ENCODE measurements at places on chromosomes 6 and 20.
A peak's percentile ranks its signal among the peaks of the same experiment; 100 is the strongest.

DNA sequence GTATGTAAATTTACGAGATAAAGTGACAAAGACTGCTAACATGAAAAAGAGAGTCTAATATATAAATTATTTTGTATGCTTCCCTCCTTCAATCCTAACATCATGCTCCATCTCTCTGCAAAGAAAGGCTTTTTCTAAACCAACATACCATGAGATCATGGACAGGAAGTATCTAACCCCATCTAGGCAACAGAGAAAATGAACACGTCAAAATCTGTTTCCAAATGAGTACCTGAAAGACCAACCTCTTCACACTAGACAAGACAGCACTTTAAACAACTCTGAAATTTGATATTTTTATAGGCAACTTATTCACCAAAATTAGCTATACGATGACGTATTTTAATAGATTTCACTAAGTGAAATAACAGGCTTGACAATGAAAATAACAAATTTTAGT is 54.6 kb downstream of the MAN1A1 start:
- DNase-seq, result no peak

DNA sequence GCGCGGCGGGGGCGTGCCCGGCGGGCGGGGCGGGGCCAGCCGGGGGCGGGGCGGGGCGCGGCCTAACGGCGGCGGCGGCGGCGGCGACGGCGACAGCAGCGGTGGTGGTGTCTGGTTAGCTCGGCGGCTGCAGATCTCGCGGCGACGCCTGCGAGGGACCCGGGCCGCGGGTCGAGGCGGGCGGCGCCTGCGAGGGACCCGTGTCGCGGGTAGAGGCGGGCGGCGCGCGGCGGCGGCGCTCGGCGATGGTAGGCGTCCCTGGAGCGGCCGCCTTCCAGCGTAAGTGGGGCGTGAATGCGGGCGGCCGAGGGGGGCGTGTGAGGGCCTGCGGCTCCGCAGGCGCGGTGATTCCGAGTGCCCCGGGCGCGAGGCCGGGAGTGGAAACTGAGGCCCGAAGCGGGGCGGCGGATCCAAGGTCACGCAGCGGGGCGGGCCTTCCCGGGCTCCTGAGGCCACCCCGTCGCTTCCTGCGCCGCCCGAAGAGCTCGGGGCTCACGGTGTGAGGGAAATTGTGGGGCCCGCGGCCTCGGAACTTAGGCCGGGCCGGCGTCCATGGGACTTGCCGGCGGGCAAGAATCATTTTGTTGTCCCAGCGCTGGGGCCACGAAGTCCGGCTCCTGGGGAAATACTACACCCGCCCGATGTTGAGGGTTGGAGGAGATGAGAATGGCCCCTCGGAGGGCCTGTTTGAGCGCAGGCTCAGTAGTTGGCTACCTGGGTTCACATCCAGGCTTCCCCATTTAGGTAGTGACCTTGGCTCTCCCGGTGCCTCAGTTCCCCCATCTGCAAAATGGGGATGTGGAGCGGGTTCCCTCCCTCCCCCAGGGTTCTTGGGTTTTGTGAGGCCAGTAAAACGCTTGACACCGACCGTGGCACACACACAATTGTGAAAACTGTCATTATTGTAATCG is at the start of gene CBFA2T2:
CBFA2T2 (plus strand) TSS at position 74 of the 911 bp plus-strand sequence; CDS start at position 246, 172 bp downstream.
- DNase-seq, result no peak

- no peak for DNase-seq
These were observed 204.7 kb upstream of the SLC35B3 start for GRCh38 chr6:8639928-8640649.

- DNase-seq, result no peak
These were observed 739 bp downstream of the CTSZ start for GRCh38 chr20:59006167-59006863.

DNA sequence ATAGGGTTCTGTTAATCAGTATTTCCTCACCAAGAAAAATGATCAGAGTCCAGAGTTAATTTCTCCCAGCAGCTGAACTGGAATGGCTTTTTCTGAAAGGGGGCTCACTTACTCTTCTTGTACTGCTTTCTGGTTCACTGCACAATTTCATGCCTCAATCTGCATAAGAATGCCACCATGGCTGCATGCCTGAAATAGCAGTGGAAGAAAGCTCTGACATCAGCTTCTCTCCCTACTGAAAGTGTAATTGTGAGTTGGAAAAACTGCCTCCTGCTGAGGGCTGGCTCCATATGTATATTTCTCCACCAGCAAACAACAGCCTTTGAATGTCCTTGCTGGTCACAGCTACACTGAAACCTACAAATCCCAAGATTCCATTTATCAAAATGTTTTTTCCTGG is 1027.2 kb upstream of the GJE1 start:
- no peak for DNase-seq

DNA sequence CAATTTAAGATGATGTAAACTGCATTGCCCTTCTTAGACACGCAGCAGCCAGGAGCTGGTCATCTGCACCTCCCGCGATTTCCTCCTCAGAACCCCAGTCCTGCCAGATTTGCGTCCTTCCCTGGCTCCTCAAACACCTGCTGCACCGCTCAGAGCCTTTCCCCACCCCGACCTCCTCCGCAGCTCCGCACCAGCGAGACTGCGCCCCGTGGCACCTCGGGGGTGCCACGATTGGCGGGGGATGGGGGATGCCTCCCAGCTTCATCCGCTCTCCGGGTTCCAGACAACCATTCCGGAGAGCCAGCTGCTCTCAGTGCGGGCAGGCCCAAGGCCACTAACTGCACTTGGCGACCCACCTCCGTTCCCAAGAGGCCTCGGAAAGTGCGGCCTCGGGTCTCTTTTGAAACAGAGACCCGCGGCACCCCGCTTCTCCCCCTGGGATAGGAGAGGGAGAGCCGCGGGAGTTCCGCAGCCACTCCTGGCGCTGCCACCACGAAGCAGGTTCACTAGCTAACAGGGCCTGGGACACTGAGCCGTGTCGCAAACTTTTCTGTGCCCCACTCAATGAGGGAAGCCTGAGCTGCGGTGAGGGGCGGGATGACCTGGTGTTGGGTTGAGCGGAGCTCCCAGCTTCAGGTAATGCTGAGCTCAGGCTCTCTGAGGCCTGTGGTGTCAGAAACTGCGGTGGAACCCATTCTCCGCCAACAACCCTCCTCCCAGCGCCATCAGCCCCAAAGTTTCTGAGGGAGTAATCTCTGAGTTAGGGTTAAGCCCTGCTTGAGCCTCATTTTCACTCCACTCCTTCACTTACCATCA is 7.3 kb upstream of the TFAP2A start:
- DNase-seq, result no peak

DNA sequence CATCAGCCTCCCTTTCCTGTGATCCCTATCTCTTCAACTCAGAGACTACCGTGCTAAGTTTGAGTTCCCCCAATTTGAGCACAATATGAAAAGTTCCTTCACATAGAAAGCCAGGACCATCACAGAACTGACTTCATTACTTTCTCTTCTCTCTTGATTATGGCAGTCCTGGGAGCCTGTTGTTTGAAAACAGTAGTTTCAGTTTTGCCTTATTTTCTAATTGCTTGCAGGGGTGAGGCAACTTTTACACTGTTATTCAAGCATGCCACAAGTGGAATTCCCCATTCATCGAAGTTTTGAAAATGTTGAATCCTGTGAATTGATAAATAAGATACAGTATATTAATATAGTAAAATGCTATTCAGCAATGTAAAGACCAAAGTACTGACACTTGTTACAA is 569.7 kb upstream of the MARCKS start:
- DNase-seq, result no peak

- DNase-seq, result no peak
These were observed 563.3 kb upstream of the MAP3K7 start for GRCh38 chr6:91149956-91150705.

DNA sequence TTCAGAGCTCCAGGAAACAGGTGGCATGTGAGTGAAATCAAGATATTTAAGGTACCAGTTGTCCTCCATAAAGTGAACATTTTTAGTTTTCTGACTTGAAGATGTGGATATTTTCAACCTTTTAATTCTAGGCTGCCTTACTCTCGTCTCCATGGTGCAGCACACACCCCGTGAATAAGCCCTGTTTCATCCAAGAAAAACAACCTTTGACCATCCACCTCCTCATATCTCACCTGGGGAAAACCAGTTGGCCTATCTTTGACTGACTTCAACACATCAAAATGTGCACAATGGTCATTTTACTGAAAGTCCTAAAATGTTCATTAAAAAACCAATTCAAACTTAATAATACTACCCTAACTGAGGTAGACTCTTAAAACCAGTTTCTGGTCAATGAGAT is 73.8 kb upstream of the CD2AP start:
- DNase-seq, result no peak

DNA sequence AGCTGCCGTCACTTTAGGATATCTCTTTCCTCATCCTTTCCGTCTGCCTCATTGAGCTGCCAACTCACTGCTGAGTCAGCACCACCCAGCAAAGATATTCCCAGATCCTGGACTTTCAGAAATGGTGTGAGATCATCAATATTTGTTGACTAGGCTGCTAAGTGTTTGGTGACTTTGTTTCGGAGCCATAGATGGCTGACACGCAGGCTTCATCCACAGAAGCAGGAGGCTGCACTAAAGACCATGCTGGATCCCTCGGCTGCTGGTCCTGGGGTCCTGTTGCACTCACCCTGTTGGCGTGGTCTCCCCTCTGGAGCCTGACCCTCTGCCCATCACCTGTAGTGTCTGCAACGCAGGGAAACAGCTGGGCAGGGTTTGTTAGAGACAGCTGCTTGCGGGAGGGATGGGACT is 96.5 kb downstream of the ERMARD start:
- no peak for DNase-seq

GRCh38 chr6:74966712-74967111 is 239.1 kb downstream of the COL12A1 start:
- no peak for DNase-seq

GRCh38 chr6:68826501-68826900 is 191.4 kb downstream of the ADGRB3 start:
- no peak for DNase-seq

GRCh38 chr6:93047033-93047432 is 372.3 kb downstream of the EPHA7 start:
- DNase-seq, result no peak

GRCh38 chr20:12130781-12131180 is 213.1 kb downstream of the BTBD3 start:
- no peak for DNase-seq

- DNase-seq, result no peak
These were observed 80.1 kb downstream of the LYRM4 start for GRCh38 chr6:5180636-5181035.

DNA sequence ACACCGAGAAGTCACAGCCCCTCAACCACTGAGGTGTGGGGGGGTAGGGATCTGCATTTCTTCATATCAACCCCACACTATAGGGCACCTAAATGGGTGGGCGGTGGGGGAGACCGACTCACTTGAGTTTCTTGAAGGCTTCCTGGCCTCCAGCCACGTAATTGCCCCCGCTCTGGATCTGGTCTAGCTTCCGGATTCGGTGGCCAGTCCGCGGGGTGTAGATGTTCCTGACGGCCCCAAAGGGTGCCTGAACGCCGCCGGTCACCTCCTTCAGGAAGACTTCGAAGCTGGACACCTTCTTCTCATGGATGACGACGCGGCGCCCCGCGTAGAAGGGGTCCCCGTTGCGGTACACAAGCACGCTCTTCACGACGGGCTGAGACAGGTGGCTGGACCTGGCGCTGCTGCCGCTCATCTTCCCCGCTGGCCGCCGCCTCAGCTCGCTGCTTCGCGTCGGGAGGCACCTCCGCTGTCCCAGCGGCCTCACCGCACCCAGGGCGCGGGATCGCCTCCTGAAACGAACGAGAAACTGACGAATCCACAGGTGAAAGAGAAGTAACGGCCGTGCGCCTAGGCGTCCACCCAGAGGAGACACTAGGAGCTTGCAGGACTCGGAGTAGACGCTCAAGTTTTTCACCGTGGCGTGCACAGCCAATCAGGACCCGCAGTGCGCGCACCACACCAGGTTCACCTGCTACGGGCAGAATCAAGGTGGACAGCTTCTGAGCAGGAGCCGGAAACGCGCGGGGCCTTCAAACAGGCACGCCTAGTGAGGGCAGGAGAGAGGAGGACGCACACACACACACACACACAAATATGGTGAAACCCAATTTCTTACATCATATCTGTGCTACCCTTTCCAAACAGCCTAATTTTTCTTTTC is at the start of gene DCDC2:
DCDC2 (minus strand) TSS at position 724 of the 883 bp plus-strand sequence; CDS start at position 415, 309 bp downstream.
- DNase-seq, result peak; percentile 2

DNA sequence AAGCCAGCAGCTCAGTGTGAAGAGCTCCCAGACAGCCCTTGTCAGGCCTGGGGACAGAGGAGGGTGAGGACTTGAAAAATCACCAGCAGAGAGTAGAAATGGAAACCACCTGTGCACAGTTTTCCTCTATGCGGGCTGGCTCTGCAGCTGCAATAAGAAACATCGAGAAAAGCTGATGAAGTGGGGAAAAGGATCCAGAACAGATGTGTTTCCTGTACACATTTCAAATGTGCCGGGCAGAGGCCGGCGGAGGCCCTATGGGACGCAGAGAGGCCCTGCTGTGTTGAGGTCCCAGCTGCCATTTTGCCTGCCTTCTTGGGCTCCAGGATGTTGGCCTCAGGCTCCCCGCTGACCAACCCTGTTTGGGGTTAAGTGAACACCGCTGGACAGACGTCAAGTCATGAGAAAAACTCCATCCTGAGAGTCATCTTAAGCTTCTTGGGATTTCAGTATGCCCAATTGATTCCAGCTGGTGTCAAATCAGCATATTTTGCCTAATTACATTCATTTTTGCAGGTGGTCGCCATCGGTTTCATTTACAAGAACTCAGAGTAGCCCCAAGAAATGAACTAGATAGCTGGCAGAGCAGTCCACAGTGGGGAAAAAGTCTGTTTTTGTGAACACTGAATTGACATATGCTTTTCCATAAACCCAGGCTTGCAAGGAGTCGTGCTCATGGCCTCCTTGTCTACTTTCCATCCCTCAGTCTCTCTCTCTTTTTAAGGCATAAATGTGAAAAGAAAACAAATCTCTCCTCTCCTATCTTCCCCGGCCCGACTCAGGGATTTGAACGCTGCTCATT is 150.4 kb upstream of the PHACTR3 start:
- DNase-seq, result no peak

GRCh38 chr6:91267246-91267645 is 680.4 kb upstream of the MAP3K7 start:
- no peak for DNase-seq

GRCh38 chr6:155143578-155144106 is 120.2 kb upstream of the CLDN20 start:
- DNase-seq, result no peak

GRCh38 chr6:20919677-20920385 is 385.6 kb downstream of the CDKAL1 start:
- no peak for DNase-seq

- DNase-seq, result no peak
These were observed 1.0 kb downstream of the PXDC1 start for GRCh38 chr6:3750317-3751076.

- no peak for DNase-seq
These were observed 72.1 kb downstream of the ZDHHC14 start for GRCh38 chr6:157453131-157453530.

DNA sequence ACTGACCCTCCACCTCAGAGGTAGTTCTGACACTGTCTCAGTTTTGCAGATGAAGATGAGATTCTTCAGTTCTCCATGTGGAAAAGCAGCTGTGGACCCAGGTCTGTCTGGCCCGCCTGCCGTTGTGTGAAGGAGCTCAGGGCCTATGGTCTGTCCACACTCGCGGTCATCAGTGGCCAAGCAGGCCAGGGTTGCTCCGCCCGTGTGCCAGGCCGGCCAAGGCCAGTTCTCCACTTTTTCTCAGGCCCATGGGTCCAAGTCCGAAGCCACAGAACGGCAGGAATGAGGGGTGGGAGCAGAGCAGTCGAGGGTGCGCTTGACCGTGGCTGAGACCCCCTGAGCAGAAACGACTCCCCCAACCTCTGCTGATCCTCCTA is 8.6 kb upstream of the MAP1LC3A start:
- DNase-seq, result no peak

- DNase-seq, result no peak
These were observed 164.0 kb downstream of the MRPL14 start for GRCh38 chr6:43963203-43963602.

GRCh38 chr6:158253248-158253647 is 59.0 kb upstream of the TULP4 start:
- DNase-seq, result no peak

GRCh38 chr6:25181350-25181724 is 97.8 kb upstream of the CARMIL1 start:
- DNase-seq, result no peak
